Left colon (tissue), 2 donors: ENCODE measurements at places on chromosomes 5 and 9. TPM values are rescaled to one million over a fixed set of nuclear protein-coding genes. Genes with fewer than 3 reads are reported as not detected.

Gene NOXA1
- 42.6 TPM for total RNA-seq

Gene SLC46A2
- total RNA-seq, result not detected

Gene CTNND2
- total RNA-seq, result 0.95 TPM

Gene TMC1
- 0.40 TPM for total RNA-seq

Gene FRMPD1
- total RNA-seq, result 0.06 TPM

Gene NTNG2
- 0.75 TPM for total RNA-seq

Gene LIX1
- 0.22 TPM for total RNA-seq

Gene TAS2R1
- total RNA-seq, result not detected

Gene CAMK2A
- total RNA-seq, result 0.21 TPM

Gene CLIC3
- 3.2 TPM for total RNA-seq
